NCI-H1436 treated with DMSO at 0.1 percent for 48 hours (cell line): ENCODE measurements at places on chromosomes 1 and 21.
A peak's percentile ranks its signal among the peaks of the same experiment; 100 is the strongest.

DNA sequence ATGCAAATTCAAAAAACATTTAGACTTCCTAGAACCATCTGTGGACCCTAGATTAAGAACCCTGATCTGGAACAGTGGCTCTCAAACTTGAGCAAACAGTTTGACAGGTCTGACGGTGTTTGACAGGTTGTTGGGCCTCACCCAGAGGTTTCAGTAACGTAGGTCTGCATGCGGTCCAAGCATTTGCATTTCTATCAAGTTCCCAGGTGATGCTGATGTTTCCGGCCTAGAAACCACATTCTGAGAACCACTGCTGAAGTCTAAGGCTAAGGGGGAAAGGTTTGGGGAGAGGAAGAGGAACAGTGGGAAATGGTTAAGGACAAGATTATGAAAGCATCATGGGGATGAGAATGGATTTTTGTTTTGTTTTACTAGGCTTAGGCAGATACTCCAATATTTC lies 48.6 kb downstream of the MDM4 start:
- DNase-seq = no peak

DNA sequence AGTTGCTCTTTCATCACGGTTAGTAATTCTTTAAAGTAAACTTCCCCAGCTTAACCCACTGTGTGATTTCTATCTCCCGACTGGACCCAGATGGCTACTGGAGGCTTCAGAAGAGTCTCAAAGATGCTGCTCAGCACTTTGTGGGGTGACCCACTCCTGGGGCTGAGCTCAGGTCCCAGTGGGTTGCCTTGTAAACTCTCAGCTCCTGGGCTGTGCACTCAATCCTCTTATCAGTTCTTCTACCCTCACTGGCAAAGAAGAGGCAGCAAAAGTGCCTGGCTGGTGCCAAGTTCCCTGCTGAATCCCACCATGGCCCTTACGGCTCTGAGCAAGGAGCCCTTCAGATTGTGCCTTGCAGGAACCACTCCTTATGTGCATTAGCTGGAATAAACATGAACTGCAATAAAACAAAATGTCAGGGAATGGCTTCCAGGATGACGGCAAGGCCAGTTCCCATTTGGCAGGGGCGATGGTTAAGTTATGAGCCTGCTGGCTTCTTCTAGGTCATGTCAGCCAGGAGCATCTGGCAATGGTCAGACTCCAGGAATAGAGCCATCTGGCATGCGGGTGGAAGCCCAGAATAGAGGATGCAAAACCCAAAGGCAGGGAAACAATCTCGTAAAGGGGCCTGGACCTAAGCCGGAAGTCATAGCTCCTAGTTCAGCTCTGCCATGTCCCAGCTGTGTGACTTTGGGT lies 6.8 kb downstream of the MYOC start:
- DNase-seq = no peak

- no peak for DNase-seq
Observed at GRCh38 chr1:7743346-7743745, 27.8 kb upstream of the VAMP3 start.

GRCh38 chr1:154574716-154575115 lies 7.1 kb downstream of the CHRNB2 start:
- no peak for DNase-seq

DNA sequence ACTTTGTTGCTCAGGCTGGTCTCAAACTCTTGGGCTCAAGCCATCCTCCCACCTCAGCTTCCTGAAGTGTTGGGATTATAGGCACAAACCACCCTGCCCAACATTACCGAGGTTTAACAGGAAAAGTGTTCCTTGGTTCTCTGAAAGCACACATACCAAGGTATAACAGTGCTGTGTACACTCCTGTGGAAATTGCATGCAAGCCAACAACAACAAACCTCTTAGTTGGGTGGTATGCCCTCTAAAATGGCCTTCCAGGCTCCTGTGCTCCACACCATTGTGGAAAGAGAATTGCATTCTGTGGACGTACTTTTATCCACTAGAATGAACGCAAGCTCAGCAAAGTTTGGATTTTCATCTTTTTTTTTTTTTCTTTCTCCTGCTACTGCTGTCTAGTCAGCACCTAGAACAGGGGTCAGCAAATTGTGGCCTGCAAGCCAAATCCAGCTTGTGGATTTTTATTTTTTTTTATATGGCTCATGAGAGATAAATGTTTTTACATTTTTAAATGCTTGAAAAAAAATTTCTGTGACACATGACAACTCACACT lies 192.2 kb upstream of the TNR start:
- DNase-seq = no peak

DNA sequence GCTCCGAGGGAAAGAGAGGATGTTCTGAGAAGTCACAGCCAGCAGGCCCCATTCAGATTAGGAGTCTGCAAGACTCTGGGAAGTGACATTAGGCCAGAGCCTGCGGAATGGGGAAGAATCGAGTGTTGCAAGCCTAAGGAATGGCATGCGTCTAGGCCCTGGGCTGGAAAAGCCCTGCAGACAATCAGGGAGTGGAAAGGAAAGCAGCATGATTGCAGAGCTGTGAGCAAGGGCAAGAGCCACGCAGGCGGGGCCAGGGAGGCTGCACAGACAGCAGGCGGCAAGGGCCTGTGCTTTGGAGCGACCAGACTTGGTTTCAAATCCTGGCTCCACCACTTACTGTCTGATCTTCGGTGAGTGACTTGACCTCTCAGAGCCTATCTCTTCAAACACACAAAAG lies 118.2 kb downstream of the RRAGC start:
- DNase-seq = no peak

DNA sequence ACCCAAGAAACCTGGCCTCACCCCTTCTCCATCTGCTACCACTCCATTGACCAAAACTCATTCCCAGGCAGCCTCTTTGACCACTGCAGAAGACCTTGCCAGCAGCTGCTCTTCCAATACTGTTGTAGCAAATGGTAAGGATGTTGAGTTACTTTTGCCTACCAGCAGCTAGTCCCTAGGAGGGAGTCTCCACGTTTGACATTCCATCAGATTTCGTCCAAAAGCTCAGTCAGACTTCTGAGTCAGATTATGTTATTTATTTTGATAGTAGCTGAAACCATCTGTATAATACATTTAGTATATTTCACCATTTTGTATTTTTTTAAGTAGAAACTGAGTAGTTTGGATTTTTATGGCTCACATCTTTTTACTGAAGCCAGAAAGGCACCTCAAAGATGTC lies 51.5 kb upstream of the WNT2B start:
- DNase-seq = no peak

DNA sequence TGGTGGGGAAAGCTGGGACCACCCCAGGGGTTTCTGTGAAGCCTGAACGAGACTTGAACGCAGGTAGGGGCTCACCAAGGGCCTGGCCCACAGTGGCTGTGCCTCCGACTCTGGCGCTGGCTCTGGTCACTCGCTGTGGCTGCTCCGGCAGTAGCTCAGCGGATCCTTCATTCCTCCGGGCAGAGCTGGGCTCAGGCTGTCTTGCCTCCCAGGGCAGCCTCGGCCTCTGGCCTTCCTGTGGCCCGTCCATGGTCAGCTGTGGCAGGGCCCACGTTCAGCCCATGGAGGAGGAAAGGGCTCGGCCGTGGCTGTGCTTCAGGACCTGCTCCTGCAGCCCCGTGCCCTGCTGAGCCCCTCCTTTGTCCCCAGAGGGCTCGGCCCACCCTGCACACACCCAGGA lies 162.9 kb upstream of the C1orf174 start:
- DNase-seq = no peak

GRCh38 chr1:224080115-224080774 lies 33.7 kb upstream of the FBXO28 start:
- DNase-seq = no peak

DNA sequence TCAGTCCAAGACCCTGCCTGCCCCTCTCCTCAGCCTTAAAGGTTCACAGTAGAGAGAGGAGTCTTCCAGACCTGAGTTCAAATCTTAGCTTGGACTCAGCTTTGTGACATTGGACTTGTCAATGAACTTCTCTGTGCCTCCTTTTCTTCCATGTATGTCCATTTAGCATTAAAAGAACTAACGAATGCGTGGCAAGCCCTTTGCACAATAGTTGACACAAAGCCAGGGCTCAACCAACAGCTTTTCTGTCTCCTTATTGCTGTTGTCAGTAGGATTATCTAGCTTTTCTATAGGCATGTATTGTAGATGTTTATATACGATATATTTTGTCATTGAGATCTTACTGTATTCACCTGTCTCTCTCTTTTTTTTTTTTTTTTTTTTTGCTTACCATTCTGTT lies 450.8 kb downstream of the PTPRU start:
- DNase-seq = no peak

- no peak for DNase-seq
Observed at GRCh38 chr1:179978199-179979079, 23.8 kb downstream of the CEP350 start.

- no peak for DNase-seq
Observed at GRCh38 chr1:119116725-119117124, 23.7 kb downstream of the WARS2 start.

DNA sequence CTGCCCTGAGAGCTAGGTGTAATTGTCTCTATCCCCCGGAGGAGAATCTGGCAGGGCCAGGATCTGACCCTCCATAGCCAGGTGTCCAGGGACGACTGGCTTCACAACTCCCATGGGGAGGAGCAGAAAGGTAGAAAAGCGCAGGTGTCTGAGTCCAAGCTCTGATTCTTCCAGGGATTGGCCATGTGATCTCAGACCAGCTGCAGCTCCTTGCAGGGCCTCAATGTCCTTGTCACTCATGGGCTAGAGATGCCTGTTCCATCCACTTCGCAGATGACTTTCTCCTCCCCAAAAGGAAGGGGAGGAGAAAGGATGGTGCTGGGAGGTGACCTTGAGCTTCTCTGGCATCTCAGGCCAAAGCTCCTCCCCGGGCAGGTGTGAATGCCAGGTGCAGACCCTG lies 22.7 kb downstream of the HSPG2 start:
- no peak for DNase-seq

DNA sequence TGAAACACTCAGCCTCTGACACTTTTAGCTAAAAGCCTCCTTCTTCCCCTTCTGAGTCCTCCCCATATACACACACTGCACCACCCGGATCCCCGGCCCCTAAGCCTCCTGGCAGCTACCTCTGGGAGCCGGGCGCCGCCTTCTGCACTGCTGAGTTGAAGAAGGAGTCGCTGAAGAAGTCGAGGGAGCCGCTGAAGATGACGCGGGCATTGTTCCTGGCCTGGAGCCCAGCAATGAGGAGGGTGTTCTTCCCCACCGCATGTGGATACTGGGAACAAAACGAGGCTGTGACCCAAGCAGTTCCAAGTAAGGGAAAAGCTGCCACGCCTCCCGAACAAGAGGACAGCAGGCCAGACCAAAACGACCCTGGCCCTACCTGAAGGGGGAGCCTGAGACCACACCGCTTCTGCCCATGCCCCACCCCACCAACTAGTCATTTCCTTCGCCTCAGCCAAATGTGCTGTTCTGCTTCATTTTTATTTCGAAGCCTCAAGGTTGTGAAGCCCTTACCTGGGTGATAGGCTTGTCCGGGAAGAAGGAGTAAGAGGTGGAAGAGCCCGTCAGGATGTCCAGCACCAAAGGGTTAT lies 7.0 kb downstream of the DDOST start:
- no peak for DNase-seq

DNA sequence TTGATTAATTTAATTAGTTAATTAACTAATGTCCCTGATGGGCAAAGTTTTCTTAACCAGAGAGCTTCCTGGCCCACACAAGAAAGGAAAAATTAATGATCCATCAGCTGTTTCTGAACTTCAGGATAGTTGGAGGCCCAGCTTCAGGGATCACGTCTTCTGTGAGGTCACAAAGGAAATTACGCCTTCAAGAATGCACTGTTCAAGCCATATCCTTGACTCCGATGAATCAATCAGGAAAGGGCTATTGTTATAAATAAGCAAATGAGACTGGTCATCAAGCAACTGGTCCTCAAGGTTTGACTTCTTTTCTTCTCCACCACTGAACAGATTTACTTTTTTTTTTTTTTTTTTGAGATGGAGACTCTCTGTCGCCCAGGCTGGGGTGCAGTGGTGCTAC lies 40.6 kb downstream of the TCP10L start:
- no peak for DNase-seq

- no peak for DNase-seq
Observed at GRCh38 chr1:157380523-157380922, 171.8 kb downstream of the FCRL5 start.

DNA sequence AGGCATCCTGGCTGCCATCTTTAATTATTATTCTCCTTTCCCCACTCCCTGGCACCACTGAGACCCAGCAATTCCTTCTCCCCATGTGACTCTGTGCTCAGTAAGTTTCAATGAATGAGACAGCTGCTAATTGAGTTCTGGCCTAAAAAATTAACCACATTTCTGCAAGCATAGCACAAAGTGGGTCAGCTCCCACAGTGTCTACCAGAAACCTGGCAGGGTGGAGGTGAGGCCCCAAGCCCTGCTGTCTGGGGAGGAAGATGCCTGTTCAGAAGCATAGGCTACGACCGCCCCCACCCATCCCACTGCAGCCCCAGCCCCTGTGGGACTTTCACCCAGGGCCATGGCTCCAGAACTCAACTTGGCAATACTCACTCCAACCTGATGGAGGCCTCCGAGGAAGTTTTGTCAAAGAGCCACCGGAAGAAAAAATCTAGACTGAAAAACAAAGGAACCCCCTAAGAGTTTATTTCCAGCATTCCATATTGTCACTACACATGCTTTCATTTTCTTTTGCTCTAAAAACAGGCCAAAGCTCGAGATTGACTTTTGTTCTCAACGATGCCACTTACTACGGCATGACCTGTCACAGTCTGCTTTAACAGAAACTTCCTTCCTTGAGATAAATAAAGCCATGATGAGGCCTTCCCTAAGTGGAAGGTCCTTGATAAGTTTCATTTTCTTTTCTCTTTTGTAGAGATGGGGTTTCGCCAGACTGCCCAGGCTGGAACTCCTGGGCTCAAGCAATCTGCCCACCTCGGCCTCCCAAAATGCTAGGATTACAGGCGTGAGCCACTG lies 26.5 kb downstream of the TMEM63A start:
- no peak for DNase-seq

GRCh38 chr21:37006486-37007291 lies at the start of gene RIPPLY3:
TSS of gene RIPPLY3 (plus strand) at chr21:37006702. CDS start at chr21:37006773, 71 bp downstream.
- no peak for DNase-seq

- DNase-seq = no peak
Observed at GRCh38 chr1:184340984-184341383, 45.8 kb upstream of the C1orf21 start.

- no peak for DNase-seq
Observed at GRCh38 chr1:56547473-56547872, 31.9 kb downstream of the PLPP3 start.

- no peak for DNase-seq
Observed at GRCh38 chr1:111756124-111756513, 418 bp downstream of the DDX20 start.

- DNase-seq = no peak
Observed at GRCh38 chr1:86155051-86155806, 1.3 kb downstream of the COL24A1 start.

- no peak for DNase-seq
Observed at GRCh38 chr1:201495551-201496295, 11.2 kb downstream of the CSRP1 start.

DNA sequence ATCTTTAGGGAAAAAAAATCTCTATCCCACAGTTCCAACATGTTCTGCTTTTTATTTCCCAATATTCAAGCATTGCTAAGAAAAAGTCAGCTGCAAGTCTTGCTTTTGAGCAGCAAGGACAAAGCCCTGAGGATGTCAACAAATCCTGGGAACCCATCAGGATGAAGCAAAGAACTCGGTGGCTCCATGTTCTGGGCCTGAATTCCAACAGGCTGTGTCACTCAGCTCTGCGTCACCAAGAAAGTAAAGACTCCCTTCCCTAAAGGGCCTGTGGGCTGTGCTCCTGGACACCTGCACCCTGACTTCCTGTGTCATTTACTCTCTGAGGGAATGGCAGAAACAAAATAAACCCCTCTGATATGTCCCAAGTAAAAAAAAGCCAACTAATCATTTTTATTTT lies 95.5 kb downstream of the TIAM1 start:
- DNase-seq = no peak

- peak; percentile 33 for DNase-seq
Observed at GRCh38 chr21:16588433-16588860, 858.7 kb downstream of the USP25 start.
